ENCODE measurements at places on chromosomes 3 and 15.

- DNase-seq, result peak; percentile 58
Measured at GRCh38 chr15:82763361-82764116, 42.3 kb downstream of the FSD2 start.

DNA sequence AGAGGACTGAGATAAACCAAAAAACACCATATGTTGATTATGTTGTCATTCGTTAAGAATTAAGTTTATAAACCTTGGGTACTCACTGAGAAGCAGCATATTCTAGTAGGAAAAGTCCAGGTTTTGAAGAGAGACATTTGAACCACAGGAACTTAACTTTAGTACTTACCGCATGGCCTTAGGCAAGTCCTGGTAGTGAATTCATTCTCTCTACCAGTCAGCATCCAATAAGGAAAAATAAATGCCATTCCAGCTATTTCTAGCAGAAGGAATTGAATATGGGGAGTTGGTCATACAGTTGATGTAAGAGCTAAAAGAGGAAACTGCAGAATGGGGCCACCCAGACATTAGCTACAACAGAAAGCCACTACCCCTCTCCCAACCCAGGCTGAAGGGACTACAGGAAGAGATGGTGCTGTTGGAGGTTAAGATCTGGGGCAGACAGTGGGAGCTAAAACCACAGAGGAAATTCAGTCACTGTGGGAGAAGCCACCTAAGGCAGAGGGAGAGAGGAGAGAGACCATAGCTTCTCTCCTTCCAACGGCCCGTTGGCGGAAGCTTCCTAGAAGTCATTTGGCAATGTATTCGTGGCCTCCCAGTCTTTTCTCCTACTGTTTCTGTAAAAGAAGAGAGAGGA, 133.8 kb upstream of the RARB start:
- no peak for DNase-seq

DNA sequence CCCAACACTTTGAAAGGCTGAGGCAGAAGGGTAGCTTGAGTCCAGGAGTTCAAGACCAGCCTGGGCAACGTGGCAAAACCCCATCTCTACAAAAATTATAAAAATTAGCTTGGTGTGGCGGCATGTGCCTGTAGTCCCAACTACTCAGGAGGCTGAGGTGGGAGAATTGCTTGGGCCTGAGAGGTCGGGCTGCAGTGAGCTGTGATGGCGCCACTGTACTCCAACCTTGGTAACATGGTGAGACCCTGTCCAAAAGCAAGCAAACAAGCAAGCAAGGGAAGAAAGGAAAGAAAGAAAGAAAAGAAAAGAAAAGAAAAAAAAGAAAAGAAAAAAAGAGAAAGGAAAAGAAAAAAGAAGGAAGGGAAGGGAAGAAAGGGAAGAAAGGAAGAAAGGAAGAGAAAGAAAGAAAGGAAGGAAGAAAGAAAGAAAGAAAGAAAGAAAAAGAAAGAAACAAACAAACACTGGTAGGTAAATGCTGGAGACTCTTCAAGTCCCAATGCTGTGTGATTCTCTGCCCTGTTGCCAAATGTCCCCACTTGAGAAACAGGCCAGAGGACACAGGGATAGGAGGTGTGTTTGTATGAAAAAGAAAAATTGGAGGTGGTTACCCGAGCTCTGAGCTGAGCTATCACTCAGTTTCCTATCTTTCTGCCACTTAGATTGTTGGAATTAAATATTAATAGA, 121.1 kb downstream of the RAB11A start:
- no peak for DNase-seq

- DNase-seq, result peak; percentile 25
Measured at GRCh38 chr3:152508705-152509104, 240.0 kb downstream of the MBNL1 start.

GRCh38 chr15:52408823-52409222, 113.2 kb upstream of the MYO5C start:
- peak; percentile 91 for DNase-seq

GRCh38 chr3:101890716-101891115, 41.4 kb downstream of the NFKBIZ start:
- DNase-seq, result no peak

- peak; percentile 71 for DNase-seq
Measured at GRCh38 chr15:62390791-62391640, 225.9 kb upstream of the C2CD4B start.

DNA sequence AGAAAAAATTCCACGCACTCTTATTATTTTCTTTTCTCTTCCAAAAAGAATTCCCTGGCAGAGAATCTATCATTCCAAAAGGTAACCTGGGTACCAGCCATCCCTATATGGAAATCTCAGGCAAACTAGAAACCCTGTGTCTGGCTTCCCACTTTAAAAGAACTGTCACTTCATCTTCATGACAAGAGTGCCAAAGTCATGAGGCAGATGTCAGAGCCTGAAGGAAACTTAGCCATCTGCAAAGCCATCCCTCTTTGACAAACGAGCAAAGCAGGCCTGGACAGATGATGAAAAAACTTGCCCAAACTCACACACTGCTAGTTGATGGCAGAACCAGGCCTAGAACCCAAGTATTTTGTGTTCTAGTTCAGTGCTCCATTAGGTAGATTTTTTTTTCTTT, 15.9 kb downstream of the SSR3 start:
- DNase-seq, result no peak

- DNase-seq, result peak; percentile 8
Measured at GRCh38 chr15:66007663-66008262, 138.5 kb downstream of the RAB11A start.

DNA sequence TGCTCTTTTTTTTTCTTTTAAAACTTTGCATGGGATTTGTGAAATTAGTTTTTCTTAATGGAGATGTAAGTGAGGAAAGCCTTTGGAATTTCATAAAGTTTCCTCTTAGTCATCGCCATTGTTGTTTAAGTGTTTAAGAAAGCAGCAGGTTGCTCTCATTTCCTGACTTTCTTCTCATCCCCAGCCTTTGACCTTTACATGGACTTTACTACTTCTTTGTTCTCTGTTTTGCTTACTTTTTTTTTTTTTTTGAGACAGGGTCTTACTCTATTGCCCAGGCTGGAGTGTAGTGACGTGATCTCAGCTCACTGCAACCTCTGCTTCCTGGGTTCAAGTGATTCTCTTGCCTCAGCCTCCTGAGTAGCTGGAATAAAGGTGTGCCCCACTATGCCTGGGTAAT, 38.6 kb downstream of the FBXL2 start:
- DNase-seq, result no peak

- DNase-seq, result no peak
Measured at GRCh38 chr15:94041746-94042145, 189.6 kb upstream of the MCTP2 start.

DNA sequence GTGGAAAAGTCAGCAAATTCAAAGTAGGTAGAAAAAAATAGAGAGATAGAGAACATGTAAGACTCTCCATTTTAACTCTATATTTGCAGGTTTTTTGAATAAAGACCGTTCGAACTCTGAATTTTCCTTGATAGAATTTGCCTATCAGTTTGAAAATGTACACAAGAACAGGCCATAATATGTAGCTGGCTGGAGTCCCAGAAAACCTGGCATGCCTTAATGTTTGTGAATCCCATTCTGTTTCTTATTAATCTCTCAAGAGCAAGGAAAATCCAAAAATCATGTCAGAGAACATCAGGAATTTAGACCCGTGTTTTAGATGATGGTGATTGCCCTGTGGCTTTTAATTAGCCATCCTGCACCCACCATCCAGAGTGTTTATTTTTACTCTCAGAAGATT, 7.2 kb upstream of the CFAP161 start:
- no peak for DNase-seq

GRCh38 chr15:25792128-25792527, 71.0 kb downstream of the ATP10A start:
- DNase-seq, result no peak

DNA sequence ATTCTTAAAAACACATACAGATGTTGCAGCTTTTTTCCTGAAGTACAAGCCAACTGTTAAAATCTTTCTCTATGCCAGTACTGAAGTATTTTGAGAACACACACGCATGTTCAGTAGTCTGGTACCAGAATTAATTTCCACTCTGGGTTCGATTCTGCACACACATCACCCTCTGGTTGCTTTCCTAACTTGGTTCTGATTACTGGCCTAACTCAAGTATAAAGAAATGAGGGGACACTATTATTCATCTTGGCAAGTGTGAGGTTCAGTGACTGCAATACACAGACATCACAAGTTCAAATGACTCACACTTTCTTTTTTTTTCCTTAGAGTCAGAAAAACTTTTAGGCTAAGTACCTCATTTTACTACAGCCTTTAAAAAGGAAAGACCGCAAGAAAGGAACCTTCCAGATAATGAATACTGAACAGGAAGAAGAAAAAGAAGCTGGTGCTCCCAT, 37.4 kb upstream of the LDHAL6B start:
- DNase-seq, result peak; percentile 18

- DNase-seq, result no peak
Measured at GRCh38 chr3:73555076-73555475, 69.7 kb downstream of the PDZRN3 start.

GRCh38 chr3:126340081-126340511, 17.1 kb downstream of the KLF15 start:
- no peak for DNase-seq

GRCh38 chr15:25176991-25177954, 222.5 kb downstream of the SNRPN start:
- no peak for DNase-seq

DNA sequence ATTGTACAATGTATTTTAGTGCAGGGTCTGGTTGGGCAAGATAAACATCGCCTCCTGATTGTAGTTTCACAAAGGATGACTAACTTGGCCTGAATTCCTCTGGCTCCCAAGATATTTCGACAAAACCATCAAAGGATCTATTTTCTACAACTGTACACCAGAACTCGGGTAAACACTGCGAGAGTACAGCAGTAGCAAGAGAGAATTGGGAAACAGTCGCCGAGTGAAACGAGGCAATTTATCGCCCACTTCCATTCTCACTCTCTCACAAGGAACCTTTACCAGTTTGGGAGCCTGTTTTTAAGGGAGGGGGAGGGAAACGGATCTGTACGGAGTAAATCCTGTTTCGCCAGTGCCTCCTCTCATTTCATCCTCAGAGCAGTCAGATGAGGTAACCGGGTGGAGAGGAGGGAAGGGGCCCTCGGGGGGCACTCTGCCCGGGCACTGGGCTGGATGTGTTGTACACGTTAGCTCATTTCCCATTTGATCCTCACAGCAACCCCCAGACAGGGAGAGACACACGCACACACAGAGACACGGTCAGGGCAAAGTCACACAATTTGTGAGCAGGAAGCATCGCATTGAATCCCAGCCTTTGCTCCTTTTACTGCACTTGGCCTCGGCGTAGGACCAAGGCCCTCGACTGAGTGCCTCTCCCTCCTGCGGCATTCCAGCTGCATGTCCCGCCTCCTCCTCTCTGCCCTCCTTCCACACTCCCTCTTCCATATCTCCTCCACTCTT, 120.1 kb downstream of the LIPC start:
- DNase-seq, result no peak

- DNase-seq, result no peak
Measured at GRCh38 chr3:150798122-150798618, 35.2 kb upstream of the SIAH2 start.

DNA sequence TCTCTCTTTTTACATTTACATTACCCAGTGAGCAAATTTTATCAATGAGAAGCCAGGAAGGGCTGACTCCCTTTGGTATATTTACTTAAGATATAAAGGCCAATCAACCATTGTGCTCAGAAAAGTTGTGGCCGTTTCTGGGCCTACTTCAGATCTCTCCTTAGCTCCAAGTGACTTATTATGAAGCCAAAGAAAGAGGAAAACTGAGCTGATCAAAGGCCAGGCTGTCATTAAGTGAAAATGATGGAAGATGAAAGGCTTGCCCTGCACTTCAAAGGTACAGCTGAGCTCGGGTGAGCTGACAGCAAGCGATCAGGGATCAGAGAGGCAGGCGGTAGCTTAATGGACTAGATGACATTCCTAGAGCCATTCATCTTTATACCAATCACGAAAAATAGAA, 24.8 kb downstream of the VGLL4 start:
- DNase-seq, result no peak

DNA sequence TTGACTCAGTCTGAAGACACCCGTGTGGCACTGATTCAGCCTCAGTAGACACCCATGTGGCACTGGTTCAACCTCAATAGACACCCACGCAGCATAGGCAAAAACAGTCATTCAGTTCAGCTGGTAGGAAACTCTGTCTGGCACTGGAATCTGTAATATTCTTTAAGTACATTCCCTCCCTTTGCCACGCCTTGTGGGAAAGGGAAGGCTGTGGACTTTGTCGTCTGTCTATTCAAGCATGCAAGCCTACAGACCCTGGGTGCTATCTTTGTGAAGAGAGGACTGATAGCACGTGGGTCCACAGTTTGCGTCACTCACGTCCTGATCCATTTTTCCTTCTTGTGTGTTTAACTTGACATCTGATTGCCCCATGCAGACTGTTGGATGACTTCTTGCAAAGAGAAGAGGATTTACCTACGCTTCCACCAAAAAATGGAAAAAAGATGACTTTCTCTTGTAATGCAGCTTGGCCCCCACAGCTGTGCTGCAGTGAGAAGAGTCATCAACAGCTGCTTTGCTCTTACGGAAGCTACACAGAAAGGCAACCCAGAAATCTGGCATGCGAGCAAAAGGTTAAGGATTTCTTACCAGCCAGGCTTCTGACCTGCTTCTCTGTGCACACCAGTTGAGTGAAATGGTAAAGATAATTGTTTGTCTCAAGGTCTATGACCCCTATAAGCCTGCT, 278.1 kb downstream of the ULK4 start:
- DNase-seq, result no peak

GRCh38 chr3:195468841-195469240, 26.0 kb upstream of the ACAP2 start:
- DNase-seq, result no peak

- DNase-seq, result peak; percentile 56
Measured at GRCh38 chr3:70982700-70983140, 600.8 kb downstream of the FOXP1 start.

- DNase-seq, result peak; percentile 40
Measured at GRCh38 chr15:28989239-28989830, 103.6 kb downstream of the APBA2 start.

- no peak for DNase-seq
Measured at GRCh38 chr3:131933665-131934064, 101.1 kb downstream of the CPNE4 start.

GRCh38 chr15:78374436-78375393, 34.6 kb downstream of the CRABP1 start:
- DNase-seq, result peak; percentile 93

DNA sequence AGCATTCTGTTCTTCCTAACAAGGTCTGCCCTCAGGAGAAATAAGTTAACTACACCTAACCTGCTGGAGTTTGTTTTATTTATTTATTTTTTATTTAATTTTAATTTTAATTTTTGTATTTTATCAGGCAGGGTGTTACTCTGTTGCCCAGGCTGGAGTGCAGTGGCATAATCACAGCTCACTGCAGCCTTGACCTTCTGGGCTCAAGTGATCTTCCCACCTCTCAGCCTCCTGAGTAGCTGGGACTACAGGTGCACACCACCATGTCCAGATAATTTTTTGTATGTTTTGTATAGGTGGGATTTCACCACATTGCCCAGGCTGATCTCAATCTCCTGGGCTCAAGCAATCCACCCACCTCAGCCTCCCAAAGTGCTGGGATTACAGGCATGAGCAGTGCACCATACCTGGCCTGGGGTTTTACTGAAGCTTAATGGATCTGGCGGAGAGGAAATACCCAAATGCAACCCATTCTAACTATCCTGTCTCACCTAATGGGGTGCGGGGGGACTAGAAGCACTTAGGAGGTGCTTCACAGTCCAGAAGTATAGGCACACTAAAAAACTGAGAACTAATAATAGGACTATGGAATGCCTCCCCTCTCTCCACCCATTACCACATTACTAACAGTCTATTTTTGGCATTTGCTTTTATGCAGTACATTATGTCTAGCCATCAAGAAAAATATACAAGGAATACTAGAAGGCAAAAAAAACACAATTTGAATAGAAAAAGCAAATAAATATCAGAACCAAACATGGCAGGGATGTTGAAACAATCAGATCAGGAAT, 61.4 kb downstream of the TTBK2 start:
- no peak for DNase-seq

GRCh38 chr15:99504071-99504822, 61.5 kb upstream of the MEF2A start:
- DNase-seq, result no peak

Data from DMS53 (cell line).